ENCODE measurements at places on chromosomes 1 and 21.

- DNase-seq, result no peak
These were observed 136.8 kb upstream of the IGSF21 start for GRCh38 chr1:17970757-17971156.

DNA sequence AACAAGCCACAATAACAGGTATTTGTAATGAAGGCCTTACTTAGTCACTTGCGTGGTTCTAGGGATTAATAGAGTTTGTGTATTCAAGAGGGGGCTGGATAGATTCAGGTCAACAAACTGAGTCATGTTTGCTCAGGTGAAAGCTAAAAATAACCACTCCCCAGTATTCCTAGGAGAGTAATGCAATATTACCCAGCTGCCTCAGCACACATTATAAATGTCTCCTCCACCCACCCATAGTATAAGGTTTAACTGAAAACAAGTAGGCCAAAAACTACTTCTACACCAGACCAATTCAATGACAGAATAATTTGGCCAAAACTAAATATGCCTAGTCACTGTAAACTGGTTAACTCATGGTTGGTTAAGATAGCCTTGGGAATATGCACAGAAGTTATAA, 34.4 kb downstream of the WLS start:
- no peak for DNase-seq

DNA sequence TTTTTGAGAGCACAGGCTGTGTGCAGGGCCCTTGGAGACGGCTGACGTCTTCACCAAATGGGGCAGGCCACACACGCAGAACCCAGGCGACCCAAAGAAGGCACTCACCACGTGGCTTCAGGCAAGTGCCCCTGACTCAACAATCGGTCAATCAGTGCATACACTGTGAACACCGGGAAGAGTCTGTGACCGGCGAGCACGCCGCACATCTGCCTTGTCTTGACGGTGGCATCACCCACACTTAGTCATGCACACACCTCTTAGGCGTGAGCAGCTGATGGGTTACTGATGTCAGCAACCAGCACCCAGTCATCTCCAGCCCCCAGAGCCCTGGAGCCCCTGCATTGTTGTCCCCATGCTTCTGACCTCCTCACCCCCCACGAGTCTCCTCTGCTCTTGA, 4.9 kb upstream of the LRRC3 start:
- no peak for DNase-seq

DNA sequence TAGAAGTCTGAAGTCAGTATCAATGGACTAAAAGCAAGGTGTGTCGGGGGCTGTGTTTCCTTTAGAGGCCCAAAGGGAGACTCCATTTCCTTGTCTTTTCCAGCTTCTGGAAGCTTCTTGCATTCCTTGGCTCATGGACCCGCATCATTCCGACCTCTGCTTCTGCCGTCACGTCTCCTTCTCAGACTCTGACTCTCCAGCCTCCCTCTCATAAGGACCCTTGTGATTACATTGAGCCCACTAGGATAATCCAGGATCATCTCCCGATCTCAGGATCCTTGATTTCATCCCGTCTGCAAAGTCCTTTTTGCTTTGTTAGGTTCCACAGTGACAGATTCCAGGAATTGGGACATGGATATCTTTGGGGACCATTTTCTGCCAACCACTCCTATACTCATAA, 265.8 kb upstream of the CSF3R start:
- DNase-seq, result no peak

- DNase-seq, result no peak
These were observed 62.2 kb downstream of the ZFYVE9 start for GRCh38 chr1:52203935-52204625.

DNA sequence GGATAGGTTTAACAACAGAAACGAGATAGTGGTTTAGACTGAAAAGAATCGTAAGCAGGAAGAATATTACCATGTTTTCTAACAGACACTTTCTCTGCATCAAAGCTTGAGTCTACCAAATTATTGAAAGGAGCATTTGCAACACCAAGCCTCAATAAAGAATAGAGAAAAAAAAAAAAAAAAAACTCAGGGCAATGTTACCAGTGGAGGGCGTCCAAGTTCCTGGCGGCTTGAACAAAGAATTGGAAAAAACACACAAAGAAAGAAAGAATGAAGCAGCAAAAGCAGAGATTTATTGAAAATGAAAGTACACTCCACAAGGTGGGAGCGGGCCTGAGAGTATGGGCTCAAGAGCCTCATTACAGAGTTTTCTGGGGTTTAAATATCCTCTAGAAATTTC, 686.5 kb upstream of the ADGRL2 start:
- DNase-seq, result no peak

GRCh38 chr1:51070011-51070410, 32.0 kb upstream of the C1orf185 start:
- no peak for DNase-seq

GRCh38 chr1:116586741-116587143, 15.9 kb upstream of the CD58 start:
- DNase-seq, result no peak

GRCh38 chr1:46315669-46316403, 12.3 kb downstream of the UQCRH start:
- DNase-seq, result no peak

DNA sequence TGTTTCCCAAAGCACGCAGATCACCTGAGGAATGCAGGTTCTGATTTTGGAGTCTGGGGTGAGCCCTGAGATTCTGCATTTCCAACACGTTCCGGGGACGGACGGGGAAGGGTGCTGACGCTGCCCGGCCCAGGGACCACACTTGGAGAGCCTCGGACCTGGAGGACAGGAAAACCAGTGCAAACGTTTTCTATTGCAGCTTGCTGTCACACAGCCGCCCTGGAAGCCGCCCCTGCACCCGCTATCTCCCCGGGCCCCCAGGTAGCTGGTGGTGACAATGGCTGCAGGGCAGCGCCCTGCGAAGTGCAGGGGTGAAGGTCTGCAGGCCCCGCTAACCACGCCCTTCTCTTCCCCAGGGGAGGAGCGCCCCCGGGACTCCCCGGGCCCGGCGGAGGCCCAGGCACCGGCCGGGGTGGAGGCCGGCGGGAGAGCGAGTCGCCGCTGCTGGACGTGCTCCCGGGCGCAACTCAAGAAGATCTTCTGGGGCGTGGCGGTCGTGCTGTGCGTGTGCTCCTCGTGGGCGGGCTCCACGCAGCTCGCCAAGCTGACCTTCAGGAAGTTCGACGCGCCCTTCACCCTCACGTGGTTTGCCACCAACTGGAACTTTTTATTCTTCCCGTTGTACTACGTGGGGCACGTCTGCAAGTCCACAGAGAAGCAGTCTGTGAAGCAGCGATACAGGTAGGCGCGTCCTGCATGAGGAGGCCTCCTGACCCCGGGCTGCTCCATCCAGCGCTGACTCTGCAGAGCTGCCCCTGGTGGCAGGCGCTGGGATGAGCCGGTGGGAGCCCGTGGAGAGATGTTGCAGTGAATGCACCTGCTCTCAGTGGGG, 142.0 kb upstream of the COA6 start:
- DNase-seq, result no peak

DNA sequence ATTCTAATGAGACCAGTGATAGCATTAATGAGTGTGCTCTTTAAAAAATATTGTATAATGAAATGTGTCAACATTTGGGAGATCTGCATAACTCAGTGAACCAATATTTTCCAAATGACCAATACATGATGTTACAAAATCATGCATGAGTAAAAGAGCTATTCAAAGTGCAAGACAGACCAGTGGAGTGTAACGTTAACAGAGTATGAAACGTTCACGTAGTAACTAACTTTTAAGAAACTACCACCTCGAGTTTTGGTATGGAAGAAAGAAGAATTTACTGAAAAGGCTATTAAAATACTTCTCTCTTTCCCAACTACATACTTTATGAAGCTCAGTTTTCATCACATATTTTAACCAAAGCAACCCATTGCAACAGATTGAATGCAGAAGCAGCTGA, 9.6 kb upstream of the SLC6A9 start:
- no peak for DNase-seq

DNA sequence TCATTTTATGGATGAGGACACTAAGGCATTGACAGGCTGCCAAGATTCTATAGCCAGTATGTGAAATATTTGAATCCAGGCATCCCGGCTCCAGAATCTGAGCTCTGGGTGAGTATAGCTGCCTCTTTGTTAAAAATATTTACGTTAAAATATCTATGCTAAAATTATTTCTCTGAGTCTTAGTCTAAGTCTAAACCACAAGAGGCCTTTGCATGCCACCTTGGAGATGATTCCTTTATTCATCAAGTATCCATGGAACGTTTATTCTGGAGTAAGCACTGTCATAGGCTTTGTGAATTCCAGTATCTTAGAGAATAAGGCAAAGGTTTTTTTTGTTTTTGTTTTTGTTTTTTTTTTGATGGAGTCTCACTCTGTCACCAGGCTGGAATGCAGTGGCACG, 116.4 kb downstream of the GREM2 start:
- DNase-seq, result no peak

- DNase-seq, result no peak
These were observed 11.6 kb downstream of the TINAGL1 start for GRCh38 chr1:31587720-31588423.

- DNase-seq, result no peak
These were observed 200.4 kb downstream of the HMCN1 start for GRCh38 chr1:185934476-185935189.

GRCh38 chr1:96427616-96428015, 294.0 kb upstream of the PTBP2 start:
- no peak for DNase-seq

- DNase-seq, result peak; percentile 2
These were observed 3.5 kb upstream of the KRTAP27-1 start for GRCh38 chr21:30340714-30341573.

DNA sequence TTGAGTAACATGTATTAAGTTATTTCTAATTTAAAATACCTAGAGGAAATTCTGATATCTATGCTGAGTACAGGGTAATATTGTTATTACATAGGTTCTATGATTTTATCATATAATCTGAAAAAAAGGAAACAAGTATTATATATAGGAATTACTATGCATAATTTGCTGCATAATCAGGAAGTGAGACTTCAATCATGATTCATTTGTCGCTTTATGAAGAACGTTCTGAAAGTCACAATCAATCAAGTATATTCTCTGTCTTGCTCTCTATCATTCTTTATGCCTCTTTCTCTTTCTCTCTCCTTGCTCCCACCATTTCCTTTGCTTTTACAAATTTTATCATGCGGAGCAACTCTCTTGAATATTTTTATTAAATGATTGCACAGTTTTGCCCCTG, 1130.3 kb downstream of the PLA2G4A start:
- DNase-seq, result no peak

DNA sequence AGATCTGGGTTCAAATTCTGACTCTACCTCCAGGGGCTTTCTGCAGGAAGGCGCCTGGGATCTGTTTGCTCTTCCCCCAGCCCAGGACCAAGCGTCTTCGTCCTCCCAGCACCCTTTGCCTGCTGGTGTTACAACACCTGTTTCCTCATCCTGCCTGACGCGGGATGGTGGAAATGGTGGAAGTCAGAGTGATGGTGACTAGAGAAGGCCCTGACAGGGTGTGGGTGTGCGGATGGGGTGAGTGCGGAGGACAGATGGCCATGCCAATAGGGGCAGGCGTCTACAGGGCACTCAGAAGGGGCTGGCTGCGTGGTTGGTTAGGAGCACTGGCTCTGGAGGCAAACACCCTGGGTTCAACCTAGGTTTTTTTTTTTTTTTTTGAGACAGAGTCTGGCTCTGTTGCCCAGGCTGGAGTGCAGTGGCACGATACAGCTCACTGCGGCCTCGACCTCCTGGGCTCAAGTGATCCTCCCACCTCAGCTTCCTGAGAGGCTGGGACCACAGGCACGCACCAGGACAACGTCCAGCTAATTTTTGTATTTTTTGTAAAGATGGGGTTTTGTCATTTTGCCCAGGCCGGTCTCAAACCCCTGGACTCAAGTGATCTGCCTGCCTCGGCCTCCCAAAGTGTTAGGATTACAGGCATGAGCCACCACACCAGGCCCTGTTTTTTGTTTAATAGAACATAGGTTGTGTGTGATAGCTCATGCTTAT, 1.5 kb downstream of the THEMIS2 start:
- no peak for DNase-seq

DNA sequence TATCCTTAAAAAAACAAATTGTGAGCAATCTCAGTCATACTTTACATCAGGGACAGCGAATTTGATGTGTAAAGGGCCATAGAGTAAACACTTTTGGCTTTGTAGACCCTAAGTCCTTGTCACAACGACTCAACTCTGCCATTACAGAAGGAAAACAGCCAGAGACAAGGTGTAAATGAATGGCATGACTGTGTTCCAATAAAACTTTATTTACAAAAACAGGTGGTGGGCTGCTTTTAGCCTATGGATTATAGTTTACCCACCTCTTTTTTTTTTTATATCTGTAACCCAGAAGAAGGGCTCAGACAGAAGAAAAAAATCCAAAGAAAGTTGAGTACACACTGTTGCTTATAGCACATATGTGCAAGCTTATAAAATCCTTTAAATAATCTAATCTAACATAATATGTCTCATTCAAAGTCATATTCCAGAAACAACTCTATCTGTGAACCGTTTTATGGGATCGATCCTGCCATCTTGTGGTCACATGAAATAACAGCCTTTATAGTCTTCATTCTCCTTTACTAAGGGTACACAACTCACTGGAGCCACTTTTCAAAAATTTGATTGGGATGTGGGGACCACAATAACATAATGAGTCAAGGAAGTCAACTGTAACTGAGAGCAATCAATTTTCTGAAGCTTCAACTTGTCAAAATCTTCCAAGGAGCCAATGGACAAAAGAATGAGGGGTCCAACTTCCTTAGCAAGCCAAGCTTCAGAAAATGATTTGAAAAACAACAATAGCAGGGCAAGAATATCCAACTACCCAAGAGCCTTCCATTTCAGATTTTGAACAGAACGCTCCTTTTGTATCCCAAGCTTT, 142.2 kb upstream of the KRTAP19-8 start:
- DNase-seq, result no peak

DNA sequence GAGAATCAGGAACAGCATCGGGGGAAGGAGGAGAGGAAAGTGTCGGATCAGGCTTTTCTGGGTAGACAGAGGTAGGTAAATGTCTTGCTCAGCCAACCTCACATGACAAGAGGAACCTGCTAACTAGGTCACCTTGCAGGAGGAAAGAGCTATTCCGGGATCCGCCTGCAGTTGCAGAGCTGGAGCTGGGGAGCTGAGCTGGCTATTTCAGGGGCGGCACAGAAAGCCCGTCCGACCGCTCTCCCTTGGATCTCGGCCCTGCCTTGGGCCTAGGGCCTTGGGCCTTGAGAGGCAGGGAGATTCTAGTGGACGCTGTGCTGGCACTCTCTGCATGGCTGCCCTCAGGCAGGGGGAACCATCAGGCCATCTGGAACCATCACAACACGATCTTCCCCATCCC, 56.5 kb upstream of the CTPS1 start:
- DNase-seq, result no peak

DNA sequence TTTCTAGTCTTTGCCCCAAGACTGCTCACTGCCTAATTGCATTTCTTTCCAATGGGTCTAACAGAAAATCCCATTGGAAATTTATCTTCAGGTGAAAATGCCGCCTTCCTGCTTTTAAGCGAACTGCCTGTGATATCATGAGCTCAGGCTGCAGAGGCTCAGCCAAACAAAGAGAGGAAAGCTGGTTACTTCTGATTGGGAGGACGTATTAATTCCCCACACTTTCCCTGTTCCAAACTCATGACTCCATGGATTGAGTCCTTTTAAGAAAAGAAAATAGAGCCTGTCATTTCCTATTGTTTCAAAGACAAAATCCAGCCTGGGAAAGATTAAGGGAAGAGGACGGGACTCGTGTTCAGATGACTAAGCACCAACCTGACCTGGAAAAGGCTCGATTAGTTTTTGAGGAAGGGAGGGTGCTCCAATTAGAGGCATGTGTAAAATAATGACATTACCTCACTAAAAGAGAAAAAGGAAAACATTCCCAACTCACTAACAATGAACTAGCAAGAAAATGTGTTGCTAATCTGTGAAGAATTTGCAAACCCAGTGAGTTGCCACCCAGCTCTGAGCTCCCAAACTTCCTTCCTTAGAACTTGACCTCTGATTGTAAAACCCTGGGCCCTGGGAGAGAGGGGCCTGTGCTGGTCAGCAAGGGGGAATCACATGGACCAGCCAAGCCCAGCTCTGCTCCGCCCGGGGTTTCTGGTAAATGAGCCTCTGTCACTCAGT, 61.2 kb downstream of the TCP10L start:
- DNase-seq, result no peak
